Activated CD8-positive, alpha-beta T cell treated with anti-CD3 and anti-CD28 coated beads for 36 hours (primary cell): ENCODE measurements at places on chromosomes 1 and 21. TPM values are rescaled to one million over a fixed set of nuclear protein-coding genes. Genes with fewer than 3 reads are reported as not detected.

JAM2 gene
- total RNA-seq, result 1.5 TPM

CHRM3 gene
- total RNA-seq, result not detected

FNBP1L gene
- total RNA-seq, result 0.20 TPM

C1orf185 gene
- not detected for total RNA-seq

WDR3 gene
- total RNA-seq, result 61.6 TPM

CA14 gene
- not detected for total RNA-seq

KRTAP10-4 gene
- total RNA-seq, result not detected

CELA2B gene
- total RNA-seq, result not detected

KRTAP13-1 gene
- not detected for total RNA-seq

INAVA gene
- total RNA-seq, result not detected

CYYR1 gene
- not detected for total RNA-seq

TCHHL1 gene
- not detected for total RNA-seq

VANGL2 gene
- 0.40 TPM for total RNA-seq

FTCD gene
- 0.85 TPM for total RNA-seq

TMPRSS15 gene
- not detected for total RNA-seq

VWA5B1 gene
- total RNA-seq, result not detected

SAMD11 gene
- total RNA-seq, result not detected

TFF1 gene
- total RNA-seq, result not detected

PTAFR gene
- total RNA-seq, result 0.25 TPM
